Anterior cingulate cortex (tissue), 58 donors: ENCODE measurements at places on chromosomes 4 and X.

DNA sequence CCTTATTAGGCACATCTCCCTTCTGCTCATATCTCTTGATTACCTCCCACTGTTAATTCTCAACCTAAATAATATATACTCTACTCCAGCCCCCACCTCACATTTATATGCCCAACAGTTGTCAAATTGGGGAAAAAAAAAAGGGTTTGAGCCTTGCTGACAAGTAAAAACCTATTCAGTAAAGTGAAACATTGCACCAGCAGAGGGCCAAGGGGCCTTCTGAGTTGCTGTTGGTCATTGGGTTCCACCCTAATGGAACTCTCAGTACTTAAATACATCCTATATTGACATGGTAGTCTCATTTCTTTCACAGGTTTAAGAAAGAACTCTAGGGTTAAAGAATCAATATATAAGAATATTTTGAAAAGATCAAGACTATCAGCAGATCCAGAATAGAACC, 362.2 kb downstream of the SMARCA1 start:
- DNase-seq, result no peak

DNA sequence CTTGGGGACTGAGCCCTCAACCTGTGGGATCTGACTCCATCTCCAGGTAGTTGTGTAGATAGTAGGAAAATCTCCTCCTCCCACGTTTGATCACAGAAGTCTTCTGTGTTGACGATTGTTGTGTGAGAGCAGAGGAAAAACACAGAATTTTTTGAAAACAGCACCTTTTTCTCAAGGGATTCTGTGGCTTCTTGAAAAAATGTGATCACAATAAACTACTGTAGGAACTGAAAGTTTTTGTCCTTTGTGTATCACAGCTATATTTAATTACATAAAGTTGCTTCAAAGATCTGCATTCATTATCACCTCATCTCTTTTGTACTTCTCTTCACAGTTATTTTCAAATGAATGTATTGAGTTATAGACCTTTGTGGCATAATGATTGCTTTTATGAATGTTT, 85.1 kb downstream of the AFF1 start:
- DNase-seq, result no peak

DNA sequence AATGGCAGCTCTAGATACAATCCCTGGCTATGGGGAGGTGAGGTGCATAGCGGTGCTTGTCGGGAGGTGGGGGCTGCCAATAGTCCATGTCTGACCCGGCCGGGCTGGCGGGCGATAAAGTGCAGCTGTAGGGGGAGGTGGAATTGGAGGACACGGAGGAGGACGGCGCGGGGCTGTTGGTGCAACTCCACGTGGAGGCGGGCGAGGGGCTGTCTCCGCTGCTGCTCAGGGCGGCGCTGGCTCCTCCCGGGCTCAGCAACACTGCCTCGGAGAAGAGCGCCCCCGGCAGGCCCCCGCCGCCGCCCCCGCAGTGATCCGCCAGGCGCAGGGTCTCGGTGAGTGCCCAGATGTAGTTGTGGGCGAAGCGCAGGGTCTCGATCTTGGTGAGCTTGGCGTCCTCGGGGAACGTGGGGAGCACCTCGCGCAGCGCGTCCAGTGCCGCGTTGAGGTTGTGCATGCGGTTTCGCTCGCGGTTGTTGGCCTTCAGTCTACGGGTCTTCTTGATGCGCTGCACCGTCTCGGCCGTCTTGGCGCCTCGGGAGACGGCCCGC, 1.3 kb downstream of the NEUROG2 start:
- DNase-seq, result no peak

GRCh38 chr4:78441756-78442155, 109.8 kb upstream of the ANXA3 start:
- no peak for DNase-seq

- DNase-seq, result no peak
Observed at GRCh38 chr4:72312032-72312650, 256.9 kb downstream of the ADAMTS3 start.

GRCh38 chrX:151830911-151831310, 81.8 kb upstream of the MAGEA4 start:
- DNase-seq, result no peak

DNA sequence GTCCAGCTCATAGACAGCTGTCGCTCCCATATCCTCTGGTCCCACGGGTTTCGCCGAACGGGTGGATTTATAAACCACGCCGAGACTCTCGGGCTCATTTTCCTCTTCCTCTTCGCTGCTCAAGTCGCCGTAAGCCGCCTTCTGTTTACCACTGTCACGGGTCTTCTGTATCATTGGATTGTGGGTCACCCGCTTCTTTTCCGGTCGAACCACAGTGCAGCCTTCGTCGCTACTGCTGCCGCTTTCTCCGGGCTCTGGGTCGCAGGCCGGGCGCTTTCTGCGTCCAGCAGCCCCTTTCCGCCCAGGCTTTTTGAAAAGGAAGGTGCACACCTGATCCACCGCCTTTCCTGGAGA, 311 bp downstream of the RNF113A start:
- DNase-seq, result no peak

DNA sequence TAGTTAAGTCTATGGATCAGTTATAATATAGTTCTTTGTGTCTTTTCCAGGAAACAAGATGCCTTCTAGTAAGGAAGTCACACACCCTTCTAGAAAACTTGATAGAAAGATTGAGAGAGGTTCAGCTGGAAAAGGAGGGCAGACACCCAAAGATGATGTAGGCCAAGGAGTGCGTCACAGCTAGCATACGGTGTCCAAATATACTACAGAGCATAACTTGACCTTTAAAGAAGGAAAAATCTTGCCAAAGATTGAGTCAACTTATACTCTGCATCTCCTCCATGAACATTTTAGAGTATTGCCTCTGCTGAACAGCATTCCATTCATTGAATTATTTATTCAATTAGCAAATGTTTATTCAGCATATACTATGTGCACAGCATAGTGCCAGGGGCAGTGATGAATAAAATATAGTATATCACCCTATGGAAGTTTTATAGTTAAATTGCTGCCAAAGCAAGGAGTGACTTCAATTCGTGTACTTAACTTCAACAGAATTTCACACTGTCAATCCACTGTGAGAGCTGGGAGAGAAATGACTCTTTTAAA, 51.9 kb upstream of the SLC6A14 start:
- no peak for DNase-seq

- no peak for DNase-seq
Observed at GRCh38 chr4:152577708-152578396, 42.0 kb upstream of the FBXW7 start.

- DNase-seq, result no peak
Observed at GRCh38 chr4:21134994-21135393, 434.7 kb downstream of the PACRGL start.

- no peak for DNase-seq
Observed at GRCh38 chr4:184983672-184984356, 34.5 kb upstream of the HELT start.

DNA sequence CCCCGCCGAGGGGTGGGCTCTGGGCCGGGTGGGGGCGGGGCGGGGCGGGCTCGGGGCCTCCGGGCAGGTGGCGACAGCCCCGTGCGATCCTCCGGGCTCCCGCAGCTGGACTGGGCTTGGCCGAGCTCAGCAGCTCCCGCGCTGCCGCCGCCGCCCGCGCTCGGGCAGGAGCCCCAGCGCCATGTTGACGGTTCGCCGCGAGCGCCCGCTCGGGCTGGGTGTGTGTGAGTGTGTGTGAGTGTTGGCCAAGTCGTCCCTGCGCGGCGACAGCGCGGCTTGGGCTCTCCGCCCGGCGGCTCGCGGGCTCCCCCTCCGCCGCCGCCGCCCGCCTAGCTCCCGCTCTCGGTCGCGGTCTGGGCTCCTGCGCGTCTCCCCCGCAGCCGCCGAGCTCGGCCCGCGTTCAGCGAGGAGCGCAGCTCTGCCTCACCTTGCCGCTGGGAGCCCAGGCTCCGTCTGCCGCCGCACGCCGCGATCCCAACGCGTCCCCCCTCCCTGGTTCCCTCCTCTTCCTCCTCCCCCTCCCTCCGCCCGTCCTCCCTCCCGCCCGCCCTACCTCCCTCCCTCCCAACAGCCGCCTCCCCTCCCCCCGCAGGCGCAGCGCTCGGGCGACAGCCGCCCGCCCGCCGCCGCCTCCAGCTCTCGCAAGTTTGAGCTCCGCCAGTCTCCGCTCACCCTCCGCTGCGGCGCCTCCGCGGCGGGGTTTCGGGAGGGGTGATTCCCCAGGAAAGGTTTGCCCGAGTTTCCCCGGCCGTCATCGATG, at the start of gene BCOR:
Gene BCOR, minus strand, starts transcription at position 455 of the 760 bp plus-strand sequence. CDS start 20,029 bp downstream, outside the sequence.
- DNase-seq, result peak; percentile 16

DNA sequence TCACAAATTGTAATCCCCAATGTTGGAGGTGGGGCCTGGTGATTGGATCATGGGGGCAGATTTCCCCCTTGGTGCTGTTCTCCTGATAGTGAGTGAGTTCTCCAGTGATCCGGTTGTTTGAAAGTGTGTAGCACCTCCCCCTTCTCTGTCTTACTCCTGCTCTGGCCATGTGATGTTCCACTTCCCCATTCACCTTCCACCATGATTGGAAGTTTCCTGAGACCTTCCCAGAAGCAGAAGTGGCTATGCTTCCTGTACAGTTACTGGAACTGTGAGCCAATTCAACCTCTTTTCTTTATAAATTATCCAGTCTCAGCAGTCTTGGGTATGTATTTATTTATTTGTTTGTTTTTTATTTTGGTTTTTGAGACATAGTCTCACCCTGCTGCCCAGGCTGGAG, 143.2 kb downstream of the CPE start:
- no peak for DNase-seq

- no peak for DNase-seq
Observed at GRCh38 chr4:152970102-152970820, 34.1 kb downstream of the FHDC1 start.

GRCh38 chr4:173521467-173522159, 8.4 kb downstream of the HAND2 start:
- no peak for DNase-seq

DNA sequence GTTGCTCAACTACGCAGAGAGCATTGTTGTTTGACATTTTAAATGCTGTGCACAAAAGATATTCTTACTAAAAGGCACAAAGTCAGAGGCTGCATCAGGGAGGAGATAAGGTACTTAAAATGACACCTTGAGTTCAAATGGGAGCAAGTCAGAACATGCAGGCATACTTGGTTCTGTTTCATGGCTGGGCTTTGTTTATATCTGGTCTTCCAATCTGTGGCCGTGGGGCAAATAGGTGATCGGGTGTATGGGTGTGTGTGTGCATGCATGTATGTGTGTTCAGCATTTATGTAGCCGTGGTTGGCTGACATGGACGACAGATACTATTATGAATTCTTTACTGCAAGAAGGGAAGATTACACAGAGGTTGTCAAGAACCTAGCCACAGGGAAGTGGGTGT, 106.1 kb downstream of the RASL11B start:
- DNase-seq, result no peak

GRCh38 chr4:115970859-115971258, 857.4 kb upstream of the NDST4 start:
- DNase-seq, result no peak

DNA sequence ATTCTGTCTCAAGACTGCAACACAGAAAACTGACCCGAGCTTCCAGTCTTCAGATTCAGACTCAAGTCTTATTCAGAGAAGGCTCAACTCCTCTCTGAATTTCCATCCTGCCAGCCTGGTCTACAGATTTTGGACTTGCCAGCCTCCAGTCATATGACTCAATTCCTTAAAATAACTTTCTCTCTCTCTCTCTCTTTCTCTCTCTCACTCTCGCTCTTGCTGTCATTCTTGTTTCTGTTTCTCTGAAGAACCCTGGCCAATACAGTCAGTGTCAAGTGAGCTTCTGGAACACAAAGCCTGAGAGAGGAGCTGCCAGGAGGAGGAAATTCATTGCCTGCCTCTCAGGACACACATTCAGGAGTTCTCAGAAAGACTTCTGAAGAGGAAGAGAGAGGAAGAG, 154.9 kb downstream of the PARM1 start:
- no peak for DNase-seq

DNA sequence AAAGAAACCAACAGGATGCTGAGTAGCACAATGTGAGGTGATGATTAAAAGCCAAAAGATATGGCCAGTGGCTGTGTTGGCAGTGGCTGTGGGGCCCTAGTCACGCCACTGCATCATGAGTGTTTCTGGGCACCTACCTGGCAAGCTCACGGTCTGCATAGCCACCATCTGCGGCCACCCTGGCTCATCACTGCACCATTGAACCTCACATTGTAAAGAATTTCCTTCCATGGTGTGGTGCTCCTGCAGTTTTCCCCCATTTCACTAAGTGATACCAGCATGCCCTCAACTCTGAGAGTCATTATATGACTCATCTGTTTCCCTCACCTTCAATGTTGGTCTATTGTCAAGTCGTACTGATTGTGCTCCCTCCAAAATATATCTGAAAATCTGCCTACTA, 45.5 kb upstream of the CLNK start:
- DNase-seq, result no peak

DNA sequence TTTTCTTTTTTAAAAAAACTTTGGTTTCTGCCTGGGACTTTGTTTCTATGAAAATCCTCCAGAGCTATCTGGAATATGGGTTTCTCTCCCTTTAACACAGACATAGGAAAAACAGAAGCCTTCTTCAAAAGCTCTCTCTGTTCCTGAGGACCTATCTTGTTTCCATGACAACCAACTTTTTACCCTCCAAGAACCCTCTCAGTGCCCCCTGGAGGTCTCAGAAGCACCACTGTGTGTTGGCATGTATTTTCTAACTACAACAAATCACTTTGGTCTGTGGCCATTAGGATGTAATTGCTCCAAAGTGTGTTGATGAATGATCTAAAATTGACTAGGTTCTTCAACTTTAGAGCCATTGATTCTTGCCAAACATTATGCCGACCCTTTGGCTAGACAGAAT, 1331.6 kb downstream of the ADGRL3 start:
- no peak for DNase-seq

- DNase-seq, result no peak
Observed at GRCh38 chr4:44056721-44057151, 391.9 kb downstream of the KCTD8 start.

DNA sequence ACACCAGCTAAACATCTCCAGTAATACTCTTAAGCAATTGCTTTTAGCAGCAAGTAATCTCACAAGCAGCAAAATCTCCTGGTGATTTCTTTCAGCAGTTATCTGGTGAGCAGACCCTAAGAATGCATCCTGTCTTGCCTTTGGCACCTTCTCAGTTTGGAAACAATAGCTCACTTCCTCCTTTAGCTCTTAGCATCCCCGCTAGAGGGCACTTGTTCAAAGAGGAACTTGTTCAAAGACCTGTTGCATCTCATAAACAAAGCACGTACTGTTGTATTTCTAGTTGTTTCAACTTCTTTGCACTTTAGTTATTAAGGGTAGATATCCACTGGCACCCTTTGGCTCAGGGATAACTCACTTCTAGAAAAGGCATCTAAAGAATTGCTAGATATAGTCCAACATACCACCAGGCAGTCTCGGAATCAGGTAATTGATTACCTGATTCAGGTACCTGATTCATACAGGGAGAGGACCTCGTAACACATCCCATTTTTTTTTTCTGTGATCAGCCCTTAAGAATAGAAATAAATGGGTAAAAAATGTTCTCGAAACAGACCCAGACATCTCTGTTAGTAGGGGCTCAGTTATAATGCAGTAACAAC, 81.9 kb upstream of the QRFPR start:
- DNase-seq, result no peak

DNA sequence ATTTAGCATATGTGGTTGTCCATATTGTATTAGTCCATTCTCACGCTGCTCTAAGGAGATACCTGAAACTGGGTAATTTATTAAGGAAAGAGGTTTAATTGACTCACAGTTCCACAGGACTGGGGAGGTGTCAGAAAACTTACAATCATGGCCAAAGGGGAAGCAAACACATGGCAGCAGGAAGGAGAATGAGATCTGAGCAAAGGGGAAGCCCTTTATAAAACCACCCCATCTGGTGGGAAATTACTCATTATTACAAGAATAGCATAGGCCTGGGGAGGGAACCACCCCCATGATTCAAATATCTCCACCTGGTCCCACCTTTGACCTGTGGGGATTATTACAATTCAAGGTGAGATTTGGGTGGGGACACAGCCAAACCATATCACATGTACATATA, 122.6 kb upstream of the ANK2 start:
- DNase-seq, result no peak

GRCh38 chr4:123312116-123312515, 84.5 kb upstream of the SPRY1 start:
- no peak for DNase-seq
